Left renal cortex interstitium (tissue), 4 donors: ENCODE measurements at places on chromosomes 16 and 17.

DNA sequence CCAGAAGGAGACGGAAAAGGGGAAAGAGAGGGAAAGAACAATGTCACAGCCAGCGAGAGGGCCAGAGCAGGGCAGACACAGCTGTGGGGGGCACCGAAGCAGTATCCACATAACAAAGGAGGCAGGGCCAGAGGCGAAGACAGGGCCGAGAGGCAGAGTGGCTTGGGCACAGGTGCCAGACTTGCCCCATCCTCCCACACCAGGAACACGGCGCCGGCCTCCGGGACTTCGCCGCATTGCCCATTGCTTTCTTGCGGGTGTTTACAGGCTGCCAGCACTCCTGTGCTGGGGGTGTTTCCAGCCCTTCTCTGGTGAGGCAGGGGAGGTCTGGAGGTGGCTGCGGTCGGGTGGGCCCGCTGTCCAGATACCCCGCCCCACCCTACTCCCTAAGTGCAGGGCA lies 78.0 kb downstream of the ENGASE start:
- DNase-seq, result no peak

DNA sequence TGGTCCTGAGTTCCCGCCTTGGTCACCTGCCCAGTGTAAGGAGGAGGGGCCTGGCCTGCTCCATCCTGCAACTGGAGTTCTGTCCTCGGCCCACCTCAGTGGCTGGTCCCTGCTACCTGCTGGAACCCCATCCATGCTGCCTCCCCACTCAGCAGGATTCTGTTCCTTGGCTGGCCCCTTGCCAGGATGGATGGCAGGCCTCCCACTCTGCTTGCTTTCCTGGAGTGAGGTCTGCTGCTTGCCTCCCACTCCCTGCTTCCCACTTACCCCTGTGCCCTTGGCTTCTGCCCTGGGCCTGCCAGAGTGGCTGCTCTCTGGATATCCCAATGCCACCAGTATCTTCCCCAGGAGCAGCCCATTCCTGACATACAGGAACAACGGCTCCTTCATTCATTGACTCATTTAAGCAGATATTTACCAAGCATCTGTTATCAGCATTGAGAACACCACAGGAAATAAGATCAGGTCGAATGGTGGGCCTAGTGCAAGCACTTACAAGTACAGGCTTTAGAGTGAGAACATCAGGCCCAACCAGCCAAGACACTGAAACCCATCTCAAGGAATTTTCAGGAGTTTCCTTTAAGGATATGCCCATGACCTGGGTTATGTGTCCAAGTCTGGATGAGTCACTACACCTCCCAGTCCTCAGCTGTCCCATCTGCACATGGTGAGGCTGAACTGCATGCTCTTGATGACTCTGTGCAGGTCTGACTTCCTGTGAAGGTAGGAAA lies 17.0 kb upstream of the RPRML start:
- no peak for DNase-seq

DNA sequence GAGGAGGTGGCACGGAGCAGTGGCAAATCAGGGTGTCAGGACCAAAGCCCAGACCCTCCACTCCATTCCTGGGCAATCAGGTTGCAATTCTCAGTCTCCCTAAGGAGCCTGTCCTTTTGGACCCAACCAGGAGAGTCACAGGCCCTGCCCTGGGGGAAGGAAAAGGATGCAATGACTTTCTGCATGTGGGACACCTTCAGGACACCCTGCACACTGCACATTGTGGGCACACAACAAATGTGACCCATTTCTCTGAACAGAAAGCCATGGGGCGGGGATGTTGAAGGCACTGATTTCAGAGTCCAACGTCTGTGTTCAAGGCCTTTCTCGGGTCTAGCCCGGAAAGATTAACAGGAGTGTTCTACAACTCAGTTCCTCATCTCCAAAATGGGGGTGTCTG lies 286.2 kb upstream of the FOXF1 start:
- no peak for DNase-seq

GRCh38 chr17:27743281-27743885 lies 56.9 kb downstream of the NOS2 start:
- no peak for DNase-seq

- DNase-seq, result no peak
Observed at GRCh38 chr17:61753696-61754095, 109.6 kb downstream of the BRIP1 start.

DNA sequence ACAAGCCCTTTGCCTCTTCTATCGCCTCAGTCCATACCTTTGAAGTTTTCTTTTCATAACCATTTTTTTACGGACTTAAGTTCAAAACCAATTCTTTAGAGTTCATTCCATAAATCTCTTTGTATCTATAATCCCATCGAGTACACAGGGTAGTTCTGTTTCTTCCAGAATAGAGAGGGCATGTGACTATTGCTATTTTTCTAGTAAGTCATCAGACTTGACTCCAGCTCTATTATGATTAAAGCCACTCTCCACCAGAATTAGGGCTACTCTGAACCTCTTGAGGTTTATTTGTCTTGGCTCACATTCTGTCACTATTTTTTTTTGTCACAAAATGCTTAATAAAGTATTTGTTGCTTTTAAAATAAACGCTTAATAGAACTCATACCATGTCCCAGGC lies 191.9 kb upstream of the AXIN2 start:
- no peak for DNase-seq

GRCh38 chr17:65895969-65896368 lies 296.0 kb downstream of the CEP112 start:
- no peak for DNase-seq

DNA sequence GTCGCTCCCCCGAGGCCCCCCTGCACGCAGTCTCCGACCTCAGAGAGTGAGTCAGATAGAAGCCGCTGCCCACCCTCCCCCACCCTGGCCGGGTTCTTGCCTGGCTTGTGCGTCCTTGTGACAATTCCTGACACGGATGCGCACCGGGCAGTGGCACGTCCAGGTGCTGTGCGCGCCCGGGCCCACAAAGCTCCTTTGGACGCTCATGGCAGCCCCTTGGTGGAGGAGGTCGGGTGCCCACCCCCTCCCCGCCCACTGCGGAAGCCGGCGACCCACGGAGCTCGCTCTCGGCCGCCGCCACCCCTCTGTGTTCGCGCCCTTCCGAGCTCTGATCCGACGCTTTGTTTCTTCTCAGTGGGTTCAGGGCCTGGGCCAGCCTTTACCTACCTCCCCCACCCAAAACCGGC lies 662 bp upstream of the TUBB3 start:
- DNase-seq, result no peak

DNA sequence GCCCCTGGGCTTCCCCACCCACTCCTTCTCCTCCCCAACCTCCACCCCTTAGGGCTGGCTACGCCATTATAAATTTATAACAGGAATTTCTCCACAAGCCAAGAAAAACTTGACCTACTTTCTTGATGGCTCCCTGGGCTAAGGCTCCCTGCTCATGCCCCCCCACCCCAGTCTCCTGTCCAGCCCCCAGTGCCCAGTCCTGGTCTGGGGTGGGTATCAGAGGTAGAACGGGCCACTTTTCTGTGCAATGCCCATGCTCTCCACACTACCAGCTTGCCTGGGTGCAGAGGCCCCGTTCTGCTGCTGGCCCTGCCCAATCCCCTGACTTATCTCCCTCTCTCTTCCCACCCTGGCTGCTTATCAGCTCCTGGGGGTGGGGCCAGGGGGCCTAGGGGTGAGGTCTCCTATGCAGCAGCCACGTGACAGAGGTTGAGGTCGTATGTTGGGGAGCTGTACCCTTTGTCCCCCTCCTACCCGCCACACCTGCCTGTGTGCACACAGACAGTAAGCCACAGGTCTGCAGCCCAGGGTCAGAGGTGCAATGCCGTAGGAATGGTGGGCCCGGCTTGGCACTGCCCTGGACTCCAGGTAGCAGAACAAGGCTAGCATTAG lies 10.1 kb downstream of the THRA start:
- no peak for DNase-seq

DNA sequence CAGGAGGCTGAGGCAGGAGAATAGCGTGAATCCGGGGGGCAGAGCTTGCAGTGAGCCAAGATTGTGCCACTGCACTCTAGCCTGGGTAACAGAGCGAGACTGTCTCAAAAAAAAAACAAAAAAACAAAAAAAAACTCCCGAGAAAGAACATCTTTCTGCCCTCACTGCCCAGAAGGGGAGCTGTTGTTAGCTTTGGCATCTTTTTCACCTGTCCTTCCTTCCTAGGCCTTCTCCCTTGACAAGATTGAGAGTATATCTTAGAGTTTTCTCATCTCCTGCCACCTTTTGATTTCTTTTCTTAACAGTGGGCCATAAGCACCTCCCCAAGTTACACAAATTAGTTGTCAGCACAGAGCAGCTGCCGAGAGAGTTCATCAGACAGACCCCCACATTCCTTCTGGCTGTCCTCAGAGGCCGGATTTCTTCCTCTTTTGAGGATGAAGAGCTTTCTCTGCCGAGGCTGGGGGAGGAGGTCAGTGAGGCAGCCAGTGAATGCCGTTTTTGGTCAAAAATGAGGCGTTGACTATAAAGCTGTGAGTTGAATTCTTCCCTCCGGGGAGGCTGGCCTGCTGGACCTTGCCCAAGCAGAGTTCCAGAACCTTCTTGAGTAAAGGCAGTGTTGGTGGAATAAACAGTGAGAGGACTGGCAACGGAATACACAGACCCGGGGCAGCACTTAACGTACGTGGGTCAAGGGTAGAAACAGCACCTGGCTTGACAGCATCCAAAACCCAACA lies 127.0 kb downstream of the ABCC6 start:
- no peak for DNase-seq

DNA sequence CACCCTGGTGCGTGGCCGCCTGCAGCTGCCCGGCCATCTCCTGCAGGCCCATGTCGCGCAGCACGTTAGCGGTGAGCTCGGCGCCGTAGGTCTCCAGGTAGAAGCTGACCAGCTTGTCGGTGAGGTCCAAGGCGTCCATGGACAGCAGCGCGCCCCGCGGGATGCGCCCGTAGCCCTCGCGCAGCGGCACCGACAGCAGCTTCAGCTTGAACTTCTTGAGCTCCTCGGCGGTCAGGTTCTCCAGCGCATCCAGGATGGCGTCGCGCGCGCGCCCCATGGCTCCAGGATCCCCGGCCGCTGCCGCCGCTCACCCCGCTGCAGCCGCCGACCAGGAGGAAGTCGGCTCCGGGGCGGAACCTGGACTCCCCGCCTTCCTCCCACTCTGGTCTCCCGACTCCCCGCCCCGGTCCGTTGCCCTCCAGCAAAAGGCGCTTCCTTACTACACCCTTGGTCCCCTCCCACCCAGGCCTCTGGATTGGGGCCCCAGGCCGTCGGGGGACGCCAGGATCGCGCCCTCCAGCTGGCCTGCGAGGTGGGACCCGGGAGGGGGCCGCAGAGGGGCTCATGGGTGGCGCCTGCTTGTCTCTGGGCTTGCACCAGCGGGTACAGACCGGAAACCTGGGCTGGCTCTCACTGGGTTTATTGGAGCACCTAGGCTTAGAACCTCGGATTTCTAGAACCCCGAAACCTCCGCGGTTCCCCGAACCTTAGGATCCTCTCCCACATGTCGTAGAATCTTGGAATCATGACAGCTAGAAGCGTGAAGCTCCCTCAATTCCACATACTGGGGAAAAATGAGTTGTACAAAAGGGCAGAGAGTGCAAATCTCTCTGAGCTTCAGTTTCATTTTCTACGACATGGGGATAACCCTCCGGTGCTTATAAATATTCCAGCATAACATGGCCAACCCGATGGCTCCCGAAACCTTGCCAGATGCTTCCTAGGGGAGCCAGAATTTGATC lies at the start of gene PYCARD:
Gene PYCARD, minus strand, starts transcription at position 347 of the 962 bp plus-strand sequence. Its CDS starts 70 bp downstream, at position 277.
- DNase-seq, result no peak

- DNase-seq, result no peak
Observed at GRCh38 chr17:31721291-31722025, 137.6 kb downstream of the COPRS start.

GRCh38 chr16:56631832-56632155 lies 665 bp upstream of the MT1M start:
- no peak for DNase-seq

DNA sequence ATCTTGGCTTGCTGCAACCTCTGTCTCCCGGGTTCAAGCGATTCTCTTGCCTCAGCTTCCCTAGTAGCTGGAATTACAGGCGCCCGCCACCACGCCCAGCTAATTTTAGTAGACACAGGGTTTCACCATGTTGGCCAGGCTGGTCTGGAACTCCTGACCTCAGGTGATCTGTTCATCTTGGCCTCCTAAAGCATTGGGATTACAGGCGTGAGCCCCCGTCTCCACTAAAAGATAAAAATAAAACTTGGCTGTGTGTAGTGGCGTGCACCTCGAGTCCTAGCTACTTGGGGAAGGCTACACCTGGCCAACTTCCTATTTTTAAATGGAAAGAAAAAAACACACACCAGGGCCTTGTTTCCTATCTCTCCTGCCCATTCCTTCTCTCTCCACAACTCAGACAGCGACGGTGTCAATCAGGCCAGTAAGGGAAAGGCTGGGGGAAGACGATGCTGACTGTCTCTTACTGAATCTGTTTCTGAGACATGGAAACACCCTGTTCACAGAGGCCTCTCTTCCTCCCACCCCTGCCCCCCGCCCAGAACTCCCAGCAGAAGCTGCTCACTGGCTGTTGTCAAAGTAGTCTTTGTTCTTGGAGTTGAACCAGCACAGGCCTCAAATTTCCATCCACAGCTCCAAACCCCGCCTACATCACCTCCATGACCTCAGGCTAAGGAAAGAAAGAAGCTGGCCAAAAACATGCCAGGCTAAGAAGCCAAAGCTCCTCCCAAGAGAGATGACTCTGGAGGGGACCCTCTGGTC lies 96.6 kb downstream of the NXN start:
- DNase-seq, result no peak

GRCh38 chr16:75087375-75087979 lies 29.1 kb downstream of the LDHD start:
- DNase-seq, result no peak

DNA sequence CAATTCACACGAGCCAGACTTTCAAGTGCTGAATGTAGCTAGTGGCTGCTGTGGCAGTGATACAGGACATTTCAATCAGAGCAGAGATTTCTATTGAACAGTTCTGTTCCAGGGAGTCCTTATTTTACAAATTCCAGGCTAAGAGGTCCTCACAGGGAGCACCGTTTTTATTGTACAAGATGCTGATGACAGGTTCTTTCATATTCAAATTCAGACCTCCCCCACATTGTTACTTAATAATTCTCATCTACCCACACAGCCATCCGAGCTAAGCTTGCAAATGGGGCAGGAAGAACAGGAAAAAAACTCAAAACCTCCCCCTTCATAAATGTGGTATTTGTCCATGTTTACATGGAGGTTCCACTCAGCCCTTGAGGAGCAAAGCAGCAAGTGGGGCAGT lies 9.8 kb downstream of the GABARAPL2 start:
- no peak for DNase-seq

- no peak for DNase-seq
Observed at GRCh38 chr16:19092653-19093410, 20.9 kb upstream of the ITPRIPL2 start.

DNA sequence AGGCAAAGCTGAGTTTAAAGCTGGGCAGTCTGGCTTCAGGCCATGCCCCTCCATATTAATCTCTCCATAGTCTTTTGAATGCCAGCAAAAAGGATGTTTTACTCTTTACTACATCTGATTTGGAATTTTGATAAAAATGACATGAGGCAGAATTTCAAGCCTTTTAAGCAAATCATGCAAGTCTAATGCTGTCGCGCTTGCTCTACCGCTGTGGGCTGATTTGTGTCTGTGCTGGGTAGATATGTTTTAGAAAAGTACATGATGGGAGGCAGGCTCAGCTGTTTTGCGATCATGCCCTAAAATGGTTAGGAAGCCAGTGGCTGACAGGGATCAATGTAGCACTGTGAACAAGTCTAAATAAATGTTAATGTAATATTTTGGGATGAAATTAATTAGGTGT lies 311.9 kb downstream of the CA10 start:
- no peak for DNase-seq
